Osteoblast (primary cell): ENCODE measurements at places on chromosomes 13 and 19.

DNA sequence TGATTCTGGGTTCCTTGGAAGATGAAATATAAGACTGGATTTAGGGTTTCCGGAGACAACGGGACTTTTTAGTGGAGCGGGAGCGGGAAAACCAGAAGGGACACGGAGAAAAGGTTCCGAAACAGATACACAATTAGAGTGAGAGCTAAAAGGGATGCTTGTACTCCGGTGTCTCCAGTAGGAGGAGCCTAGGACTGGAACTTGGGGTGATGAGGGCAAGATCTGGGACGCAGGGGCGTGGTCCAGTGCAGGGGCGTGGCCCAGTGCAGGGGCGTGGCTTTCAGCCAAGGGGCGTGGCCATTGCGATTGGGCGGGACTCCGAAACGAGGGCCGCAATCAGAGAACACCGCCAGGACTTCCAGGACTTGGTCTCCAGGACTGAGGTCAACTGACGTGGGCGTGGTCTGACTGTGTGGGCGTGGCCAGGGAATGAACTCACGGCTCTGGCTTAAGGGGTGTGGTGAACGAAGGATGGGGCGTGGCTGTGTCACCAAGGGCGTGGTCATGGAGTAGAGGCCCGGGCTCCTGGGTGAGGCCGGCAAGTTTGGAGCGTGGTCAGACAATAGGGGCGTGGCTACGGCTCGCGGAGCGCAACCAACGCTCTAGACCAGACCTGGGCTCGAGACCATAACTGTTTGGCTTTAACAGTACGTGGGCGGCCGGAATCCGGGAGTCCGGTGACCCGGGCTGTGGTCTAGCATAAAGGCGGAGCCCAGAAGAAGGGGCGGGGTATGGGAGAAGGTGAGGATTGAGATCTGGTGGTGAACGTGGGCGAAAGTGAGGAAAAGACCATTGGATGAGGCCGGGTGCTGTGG lies at the start of gene DKKL1:
DKKL1 (plus strand) TSS at position 610 of the 815 bp plus-strand sequence; CDS start at position 732, 122 bp downstream.
- DNase-seq = peak; percentile 98

- no peak for DNase-seq
These were observed 1705.2 kb upstream of the PCDH20 start for GRCh38 chr13:63120883-63121282.

- DNase-seq = peak; percentile 26
These were observed 14.7 kb downstream of the CCDC169 start for GRCh38 chr13:36282821-36283432.

DNA sequence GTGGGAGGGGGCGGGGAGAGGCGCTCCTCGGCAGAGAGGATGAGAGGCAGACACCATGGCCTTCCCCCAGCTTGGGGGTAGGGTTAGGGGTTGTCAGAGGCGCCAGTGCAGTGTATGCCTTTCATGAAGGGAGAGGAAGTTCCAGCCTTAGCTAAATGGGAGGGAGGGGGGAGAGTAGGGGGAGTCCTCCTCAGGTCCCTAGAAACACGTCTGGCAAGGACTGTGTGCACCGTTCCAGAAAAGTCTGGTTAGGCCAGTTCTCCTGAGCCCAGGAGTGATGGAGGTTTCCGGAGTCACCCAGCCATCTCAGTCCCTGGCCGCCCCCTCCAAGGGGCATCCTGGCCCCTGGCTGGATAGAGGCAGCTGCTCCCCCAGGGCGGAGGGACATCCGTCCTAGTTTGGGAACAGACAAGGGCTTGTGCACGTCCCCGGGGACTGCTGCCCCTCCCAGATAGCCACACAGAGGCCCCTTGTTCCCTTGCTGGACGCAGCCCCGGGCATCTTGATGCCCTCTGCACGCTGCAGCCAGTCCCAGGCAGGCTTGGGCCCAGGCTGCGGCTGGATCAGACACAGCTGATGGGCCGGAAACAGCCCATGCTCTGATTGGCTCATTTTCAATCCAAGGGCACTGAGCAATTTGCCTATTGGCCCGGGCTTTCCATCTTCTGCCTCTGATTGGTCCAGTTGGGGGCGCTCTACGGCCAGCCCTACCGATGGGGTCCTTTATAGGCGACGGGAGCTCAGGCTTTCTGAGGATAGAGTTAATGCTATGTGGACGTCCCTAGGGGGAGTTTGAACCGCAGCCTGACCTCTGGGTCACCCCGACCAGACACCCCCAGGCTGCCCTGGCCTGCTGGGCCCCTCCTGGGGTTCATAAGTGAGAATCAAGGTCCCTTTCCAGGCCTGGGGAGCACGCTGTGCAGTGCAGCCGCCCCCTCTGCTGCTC lies 3.8 kb downstream of the S1PR2 start:
- DNase-seq = no peak

DNA sequence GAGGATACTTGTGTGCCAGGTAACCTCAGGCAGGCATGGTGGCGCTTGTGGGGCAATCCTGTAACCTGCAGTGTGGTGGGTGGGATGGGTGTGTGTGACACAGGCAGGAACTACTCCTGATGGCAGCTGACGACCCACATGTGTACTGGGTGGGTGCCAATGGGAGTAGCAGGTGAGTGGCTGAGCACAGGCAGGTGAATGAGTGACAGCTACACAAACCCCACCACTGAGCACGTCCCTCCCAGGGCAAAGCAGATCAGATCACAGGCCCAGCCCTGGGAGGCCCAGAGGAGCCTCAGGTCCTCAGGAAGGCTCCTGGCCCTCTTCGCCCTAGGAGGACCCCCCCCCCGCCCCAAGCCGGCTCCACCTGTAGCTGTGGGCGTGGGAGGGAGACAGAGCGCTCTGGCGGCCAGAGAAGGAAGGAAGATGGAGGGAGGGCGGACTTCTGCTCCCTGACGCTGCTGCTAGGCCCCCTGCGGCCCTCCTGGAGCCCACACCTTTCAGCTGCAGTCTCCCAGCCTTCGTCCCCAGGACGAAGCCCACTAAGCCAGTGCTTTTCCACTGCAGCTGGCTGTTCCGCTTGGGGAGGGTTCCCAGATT lies 1.3 kb upstream of the ZNF181 start:
- DNase-seq = peak; percentile 48

DNA sequence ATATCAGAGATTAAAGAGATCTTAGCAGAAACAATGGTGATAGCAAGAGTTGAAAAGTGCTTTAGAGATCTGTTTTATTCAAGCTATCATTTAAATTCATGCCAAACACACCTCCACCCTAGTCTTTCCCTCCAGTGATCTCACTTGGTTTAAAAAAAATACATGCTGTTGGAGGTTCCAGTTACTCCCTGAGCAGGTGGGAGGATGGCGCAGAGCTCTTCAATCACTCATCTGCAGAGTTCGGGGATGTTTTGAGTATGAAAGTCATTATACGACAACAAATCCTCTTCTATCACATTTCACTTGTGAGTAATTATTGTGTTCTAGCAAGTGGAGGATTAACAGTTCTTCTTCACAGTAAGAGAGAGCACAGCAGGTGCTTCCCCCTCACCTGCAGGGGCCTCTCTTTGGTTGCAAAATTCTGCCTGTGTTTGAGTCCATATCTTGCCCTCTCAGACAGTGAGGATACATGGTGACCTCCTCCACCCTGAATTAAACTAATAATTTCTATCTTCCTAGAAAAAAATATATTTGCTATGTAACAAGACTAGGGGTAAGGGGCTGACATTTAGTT lies 376.7 kb downstream of the LIG4 start:
- no peak for DNase-seq

DNA sequence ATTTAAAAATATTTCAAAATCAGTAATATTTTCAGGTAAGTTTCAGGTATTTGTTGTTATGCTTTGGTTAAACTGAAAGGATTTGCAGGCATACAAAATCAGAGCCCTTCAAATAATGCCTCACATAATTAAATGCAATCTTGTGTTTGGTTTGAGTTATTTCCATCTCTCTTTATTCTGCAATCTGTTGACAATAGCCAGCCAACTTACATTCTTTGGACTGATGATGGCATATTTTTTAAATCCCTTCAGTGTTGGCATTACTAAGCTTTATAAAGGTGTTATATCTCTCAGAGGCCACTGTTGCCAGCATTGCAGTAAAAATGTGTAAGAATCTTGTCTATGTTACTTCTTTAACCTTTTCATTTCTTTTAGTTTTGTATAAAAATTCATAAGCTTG lies 257.2 kb upstream of the RFC3 start:
- no peak for DNase-seq

DNA sequence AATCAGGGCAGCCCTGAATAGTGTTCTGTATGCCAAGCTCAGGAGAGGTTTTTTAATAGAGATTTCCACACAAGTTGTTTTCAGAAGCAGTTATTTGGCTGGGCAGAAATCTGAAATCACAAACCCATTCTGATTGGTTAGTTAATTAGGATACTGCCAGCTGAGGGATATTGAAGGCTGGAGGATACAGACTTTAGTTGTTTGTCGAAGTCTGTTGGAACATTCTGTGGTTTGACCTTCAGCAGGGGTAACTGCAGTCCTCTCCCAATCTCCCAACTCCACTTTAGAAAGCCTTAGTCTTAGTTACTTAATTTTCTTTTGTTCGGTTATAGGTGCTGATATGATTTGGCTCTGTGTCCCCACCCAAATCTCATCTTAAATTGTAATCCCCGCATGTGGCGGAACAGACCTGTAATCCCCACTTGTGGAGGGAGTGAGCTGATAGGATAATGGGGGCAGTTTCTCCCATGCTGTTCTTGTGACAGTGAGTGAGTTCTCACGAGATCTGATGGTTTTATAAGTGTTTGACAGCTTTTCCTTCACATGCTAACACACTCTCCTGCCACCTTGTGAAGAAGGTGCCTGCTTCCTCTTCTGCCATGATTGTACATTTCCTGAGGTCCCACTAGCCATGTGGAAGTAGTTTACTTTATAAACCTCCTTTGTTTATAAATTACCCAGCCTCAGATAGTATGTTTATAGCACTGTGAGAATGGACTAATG lies 169.2 kb downstream of the GPC5 start:
- DNase-seq = no peak

DNA sequence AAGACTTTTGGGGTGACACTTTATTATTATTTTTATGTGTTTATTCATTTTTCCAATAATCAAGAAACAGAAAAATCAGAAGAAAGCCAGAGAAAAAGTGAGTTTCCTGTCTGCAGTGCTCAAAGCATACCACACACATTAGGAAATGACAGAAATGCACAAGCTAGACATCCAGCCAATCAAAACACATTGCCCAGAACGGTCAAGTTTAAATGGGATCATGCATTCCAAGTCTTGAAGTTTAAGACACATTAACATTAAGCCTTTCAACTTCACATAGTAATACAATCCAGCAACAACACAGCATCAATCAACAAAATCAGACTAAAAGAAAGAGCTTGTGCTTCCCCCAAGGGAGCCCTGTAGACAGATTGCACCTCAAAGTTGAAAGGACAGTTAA lies 28.7 kb upstream of the MEDAG start:
- no peak for DNase-seq

DNA sequence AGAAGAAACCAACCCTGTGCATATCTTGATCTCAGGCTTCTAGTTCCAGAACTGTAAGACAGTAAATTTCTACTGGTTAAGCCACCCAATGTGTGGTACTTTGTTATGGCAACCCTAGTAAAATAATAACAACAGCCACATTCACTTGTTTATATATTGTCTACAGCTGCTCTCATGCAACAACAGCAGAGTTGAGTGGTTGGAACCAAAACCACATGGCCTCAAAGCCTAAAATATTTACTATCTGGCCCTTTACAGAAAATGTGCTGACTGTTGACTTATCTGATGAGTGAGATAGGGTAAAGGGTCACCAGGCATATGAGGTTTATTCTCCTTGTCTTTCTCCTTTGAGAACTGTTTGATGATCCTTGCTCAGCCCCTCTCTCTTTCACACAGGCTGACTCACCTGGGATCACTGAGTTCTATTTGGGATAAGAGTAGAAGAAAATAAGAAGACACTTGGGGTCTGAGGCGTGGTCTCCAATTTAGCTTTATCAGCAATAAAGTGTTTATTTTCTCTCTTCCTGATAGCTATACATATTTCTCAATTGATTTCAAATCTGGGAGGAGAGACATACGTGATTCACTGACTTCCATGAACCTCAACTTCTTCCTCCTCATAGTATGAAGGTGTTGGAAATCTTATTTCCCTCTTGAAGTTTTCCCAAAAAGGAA lies 227.5 kb upstream of the STARD13 start:
- DNase-seq = no peak

DNA sequence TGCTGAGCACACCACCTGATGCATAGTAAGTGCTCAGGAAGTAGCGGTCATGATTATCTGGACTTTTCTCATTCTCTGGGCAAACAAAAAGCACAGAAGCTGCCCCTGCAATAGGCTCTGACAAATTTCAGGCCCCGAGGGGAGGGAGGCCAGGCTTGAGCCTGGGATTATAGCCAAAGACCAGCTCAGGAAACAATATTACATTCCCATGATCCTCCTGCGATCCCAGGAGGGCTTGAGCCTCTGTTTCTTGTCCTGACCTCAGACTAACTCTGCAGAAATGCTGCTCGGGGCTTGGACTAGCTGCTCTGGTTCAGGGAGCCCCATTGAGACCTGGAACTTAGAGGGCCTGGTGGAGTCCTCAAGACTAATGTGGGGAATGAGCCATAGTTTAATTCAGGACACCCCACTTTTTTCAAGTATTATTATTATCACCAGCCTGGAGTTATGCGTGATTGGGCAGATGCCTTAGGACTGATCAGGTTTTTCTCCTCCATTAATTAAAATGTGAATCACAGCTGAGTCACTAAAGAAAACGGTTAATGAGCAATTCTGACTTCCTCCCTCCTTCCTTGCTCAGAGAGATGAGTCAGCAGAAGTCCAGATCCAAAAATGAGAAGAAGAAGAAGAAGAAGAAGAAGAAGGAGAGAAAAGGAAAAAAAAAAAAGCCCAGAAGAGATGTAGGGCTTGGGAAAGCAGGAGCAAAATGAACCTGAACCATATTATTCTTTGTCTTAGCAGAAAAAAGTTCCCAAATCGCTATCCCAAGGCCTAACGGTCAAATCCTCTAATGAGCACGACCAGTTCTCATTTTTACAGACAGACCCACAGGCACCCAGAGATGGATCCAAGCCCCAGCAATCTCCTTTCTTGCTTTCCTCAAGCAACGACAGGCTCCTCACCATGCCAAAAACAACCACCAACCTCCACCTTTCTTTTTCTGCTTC lies 107.2 kb downstream of the CACNA1A start:
- peak; percentile 88 for DNase-seq

DNA sequence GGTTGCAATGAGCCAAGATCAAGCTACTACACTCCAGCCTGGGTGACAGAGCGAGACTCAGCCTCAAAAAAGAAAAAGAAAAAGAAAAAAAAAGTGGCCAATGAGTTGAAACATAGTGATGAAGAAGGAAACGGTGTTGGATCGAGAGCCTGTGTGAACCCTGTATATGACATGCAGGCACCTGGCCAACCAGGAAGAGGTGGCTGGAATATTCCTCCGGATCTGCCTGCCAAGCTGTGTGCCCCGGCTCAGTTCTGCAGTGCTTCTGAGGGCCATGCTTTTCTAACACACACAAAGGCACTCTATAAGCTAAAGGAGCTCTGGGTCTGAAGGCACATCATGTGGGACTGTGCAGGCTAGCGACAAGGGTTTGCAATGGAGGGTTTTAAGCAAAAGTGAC lies 3.7 kb upstream of the ZNF444 start:
- peak; percentile 2 for DNase-seq

DNA sequence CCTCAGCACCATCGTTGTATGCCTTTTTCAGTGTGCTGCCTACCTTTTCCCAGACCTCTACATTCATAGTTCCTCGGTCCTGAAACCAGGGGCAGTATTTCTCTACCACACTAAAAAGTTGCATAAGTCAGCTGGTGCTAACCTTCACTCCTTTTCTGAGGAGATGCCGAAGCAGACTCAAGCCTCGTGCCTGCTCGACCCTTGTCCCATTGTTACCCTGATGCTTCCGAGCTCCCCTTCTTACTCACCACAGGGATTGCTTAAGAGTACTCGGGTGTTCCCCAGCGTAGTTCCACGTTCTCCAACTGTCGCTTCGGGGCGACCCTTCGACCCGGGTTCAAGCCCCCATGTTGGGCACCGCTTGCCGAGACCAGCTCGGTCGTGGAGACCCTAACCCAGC lies 19.0 kb upstream of the IL17D start:
- no peak for DNase-seq

GRCh38 chr19:31531326-31531725 lies 182.1 kb upstream of the TSHZ3 start:
- DNase-seq = no peak
